ENCODE measurements at places on chromosomes 7 and 10.

- no peak for DNase-seq
Measured at GRCh38 chr10:121576139-121576538, 22.1 kb downstream of the FGFR2 start.

DNA sequence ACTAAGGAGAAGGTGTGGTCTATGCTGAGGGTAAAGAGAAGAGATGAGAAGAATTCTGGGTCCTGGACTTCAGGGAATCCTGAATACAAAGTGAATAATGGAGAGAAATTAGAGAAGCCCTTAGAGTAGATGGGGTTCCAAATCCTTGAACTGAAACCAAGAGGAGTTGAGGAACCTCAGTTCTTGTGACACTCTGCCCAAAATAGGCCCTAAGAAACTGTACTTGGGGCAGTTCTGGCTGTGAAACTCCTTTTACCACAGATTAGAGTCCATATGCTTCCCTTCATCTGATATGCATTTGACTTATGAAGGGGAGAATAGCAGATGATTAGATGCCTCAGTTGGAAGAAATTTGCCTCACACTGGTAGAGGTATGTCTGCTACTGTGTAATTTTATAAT lies 19.0 kb downstream of the TES start:
- no peak for DNase-seq

GRCh38 chr10:75013522-75013921 lies 97.9 kb upstream of the SAMD8 start:
- no peak for DNase-seq

- DNase-seq, result no peak
Measured at GRCh38 chr10:85946713-85947326, 419.8 kb downstream of the GRID1 start.

DNA sequence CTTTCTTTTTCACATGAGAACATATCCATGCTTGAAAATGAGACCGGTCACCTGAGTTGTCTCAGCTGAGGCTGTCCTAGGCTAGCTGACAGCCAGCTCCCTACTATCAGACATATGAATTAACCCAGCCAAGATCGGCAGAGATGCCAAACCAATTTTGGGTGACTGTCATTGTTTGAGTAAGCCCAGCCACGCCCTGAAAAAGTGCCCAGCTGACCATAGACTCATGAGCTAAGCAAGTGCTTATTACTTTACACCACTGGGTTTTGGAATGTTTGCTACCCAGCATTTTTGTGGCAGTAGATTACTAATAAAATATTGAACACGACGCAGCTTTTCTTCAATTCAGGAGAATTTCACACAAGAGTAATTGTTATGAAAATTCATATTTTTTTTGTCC lies 265.2 kb upstream of the LYZL1 start:
- peak; percentile 37 for DNase-seq

DNA sequence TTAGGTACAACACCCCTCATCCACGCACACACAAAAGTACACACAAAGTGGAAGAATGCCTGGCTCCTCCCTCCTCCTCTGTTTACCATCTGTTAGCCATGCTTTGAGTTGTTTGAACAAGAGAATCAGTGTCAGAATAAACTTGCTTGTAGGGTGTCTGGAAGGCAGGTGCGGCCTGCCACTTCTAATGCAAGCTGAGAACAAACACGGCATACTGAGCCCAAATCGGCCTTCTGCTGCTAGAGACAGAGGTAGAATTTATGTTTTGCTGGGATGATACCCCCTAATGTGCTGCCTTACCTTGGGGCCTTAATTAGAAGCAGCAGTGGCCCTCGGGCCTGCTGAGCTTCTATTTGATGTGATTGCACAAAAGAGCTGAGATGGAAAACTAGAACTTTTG lies 24.9 kb upstream of the FAM180A start:
- no peak for DNase-seq

GRCh38 chr7:51611937-51612336 lies 295.3 kb upstream of the COBL start:
- DNase-seq, result no peak

- no peak for DNase-seq
Measured at GRCh38 chr7:37982423-37982822, 62.0 kb downstream of the EPDR1 start.

DNA sequence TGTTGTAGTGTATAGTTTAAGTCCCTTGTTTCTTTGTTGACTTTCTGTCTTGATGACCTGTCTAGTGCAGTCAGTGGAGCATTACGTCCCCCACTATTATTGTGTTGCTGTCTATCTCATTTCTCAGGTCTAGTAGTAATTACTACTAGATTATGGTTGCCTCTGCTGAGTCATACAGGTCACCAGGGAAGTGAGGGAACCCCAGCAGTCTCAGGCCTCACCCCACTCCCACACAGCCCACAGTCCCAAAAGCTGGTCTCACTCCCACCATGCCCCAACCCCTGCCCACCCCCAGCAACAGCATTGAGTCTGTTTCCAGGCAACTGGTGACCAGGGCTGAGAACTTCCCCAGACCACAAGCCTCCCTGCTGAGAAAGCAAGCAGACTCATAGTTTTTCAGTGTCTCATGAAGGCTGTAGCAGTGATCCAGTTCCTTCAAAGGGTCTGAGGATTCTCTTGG lies 88.0 kb downstream of the PLXDC2 start:
- DNase-seq, result peak; percentile 27

GRCh38 chr7:103541026-103541425 lies 95.0 kb upstream of the SLC26A5 start:
- peak; percentile 73 for DNase-seq

DNA sequence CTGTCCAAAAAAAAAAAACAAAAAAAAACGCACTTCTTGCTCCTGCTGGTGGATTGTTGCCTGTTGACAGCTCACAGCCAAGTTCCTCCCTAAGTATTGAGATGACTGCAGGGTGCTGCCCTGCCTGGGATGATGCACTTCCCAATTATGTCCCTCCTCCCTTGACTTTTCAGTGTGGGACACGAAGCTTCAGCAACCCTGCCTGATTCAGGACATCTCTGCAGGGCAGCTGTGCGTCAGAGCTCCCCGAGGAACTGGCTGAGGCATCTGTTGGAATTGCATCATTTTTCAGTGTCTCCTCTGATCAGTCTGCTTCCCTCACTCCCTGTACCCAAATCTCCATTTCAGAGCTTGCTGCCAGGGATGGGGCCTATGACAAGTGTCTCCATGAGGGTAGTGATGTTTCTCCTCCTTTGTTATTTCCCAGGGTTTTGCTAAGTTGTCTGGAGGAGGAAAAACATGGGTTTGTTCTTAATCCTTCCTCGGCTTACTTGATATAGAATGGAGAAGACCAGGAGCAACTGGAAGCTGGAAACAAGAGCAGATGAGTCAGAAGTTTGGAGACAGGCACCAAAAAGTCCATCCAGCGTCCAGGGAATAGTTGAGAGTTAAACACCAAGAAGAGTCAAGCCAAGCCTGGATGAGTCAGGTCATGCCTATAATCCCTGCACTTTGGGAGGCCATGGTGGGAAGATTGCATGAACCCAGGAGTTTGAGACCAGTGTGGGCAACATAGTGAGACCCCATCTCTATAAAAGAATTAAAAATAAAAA lies 355.1 kb downstream of the GALNT17 start:
- DNase-seq, result no peak

GRCh38 chr7:30918676-30919075 lies 7.0 kb downstream of the AQP1 start:
- no peak for DNase-seq

GRCh38 chr7:127911968-127912511 lies 119.2 kb downstream of the LRRC4 start:
- no peak for DNase-seq

- no peak for DNase-seq
Measured at GRCh38 chr7:102451371-102452054, 13.2 kb downstream of the ALKBH4 start.

DNA sequence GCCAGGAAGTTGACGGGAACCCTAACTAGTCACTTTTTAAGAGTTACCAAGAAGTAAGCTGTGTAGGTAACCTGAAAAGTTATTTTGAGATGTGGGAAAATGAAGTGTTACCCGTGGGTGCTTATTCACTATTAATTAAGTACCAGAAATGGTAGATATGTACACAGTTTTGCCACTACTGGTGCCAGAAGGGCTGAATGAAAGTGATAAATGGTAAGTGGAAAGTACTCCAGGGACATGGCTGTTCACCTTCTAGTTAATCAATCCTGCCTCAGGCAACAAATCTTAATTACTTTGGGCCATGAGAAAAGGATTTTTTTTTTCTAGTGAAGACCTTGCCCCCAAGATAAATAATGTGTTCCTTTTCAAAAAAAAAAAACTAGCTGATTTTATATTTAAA lies 15.8 kb downstream of the NET1 start:
- DNase-seq, result no peak

DNA sequence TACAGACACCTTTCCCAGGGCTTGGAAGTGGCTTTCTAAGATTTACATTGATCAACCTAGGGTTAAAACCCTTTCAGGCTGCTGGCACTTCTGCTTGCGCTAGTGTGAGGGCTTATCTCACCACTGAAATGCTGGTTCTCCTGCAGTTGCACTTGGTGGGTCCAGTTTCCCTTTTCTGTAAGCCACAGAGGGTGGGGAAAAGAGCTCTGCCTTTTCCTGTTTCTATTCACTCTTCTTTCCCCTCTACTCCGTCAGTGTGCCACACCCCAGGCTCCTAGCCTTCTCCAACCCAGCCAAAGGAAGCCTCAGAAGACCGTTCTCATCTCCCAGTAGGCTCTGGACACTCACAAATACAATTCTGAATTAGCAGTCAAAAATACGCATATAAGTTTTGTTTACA lies 19.0 kb upstream of the CAPZA2 start:
- DNase-seq, result no peak

GRCh38 chr10:127850944-127851343 lies 41.8 kb downstream of the CLRN3 start:
- no peak for DNase-seq

- no peak for DNase-seq
Measured at GRCh38 chr10:20551761-20552160, 345.4 kb downstream of the NEBL start.

DNA sequence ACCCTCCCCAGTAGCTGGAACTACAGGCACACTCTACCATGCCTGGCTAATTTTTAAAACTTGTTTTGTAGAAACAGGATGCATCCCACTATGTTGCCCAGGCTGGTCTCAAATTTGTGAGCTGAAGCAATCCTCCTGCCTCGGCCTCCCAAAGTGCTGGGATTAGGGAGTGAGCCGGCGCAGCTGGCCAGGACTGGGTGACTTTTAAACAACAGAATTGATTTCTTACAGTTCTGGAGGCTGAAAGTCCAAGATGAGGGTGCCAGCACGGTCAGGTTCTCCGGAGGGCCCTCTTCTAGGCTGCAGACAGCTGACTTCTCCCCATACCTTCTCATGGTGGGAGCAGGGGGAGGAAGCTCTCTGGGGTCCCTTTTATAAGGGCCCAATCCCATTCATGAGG lies 75.2 kb upstream of the CHST15 start:
- no peak for DNase-seq

DNA sequence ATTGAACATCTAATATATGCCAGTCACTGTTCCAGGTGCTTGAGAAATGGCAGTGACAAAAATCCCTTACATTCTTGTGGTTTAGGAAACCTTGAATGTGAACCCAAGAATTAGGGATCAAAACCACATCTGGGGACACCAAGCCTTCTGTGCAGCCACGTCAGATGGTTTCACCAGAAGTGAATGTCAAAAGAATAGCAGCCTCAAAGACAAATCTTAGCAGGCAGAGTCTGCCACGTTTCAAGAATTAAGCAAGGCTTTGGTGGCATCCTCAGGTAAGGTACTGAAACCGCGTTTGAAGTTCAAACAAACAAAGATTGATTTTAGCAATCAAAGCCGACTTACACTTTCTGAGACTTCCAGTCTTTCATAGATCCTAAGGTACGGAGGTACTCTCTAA lies 225.5 kb upstream of the GNAI1 start:
- DNase-seq, result no peak

GRCh38 chr7:79211724-79212123 lies 241.7 kb downstream of the MAGI2 start:
- no peak for DNase-seq

GRCh38 chr10:3203016-3203811 lies 30.6 kb upstream of the PITRM1 start:
- DNase-seq, result no peak

DNA sequence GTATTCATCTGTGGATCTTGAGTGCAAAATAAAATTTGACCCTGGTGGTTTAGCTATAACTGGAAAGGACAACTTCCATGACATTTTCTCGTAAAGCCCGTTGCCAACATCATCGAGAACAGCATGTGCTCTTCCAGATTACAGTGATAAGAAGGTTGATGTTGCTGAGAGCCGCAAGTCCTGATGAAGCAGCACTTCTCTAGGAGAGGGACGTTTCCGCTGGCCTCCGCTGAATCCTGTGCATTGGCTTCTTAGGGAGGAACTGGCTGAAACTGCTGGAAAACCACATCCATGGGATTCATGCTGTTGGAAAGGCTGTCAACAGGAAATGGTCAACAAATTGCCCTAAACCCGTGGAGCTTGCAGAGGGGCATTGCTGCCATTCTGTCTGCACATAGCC lies 21.4 kb upstream of the ABCB5 start:
- DNase-seq, result no peak

- no peak for DNase-seq
Measured at GRCh38 chr10:6364893-6365292, 162.2 kb downstream of the PFKFB3 start.

- peak; percentile 86 for DNase-seq
Measured at GRCh38 chr10:125160856-125161706, 718 bp upstream of the CTBP2 start.

GRCh38 chr10:76301950-76302349 lies 870.5 kb downstream of the LRMDA start:
- no peak for DNase-seq

DNA sequence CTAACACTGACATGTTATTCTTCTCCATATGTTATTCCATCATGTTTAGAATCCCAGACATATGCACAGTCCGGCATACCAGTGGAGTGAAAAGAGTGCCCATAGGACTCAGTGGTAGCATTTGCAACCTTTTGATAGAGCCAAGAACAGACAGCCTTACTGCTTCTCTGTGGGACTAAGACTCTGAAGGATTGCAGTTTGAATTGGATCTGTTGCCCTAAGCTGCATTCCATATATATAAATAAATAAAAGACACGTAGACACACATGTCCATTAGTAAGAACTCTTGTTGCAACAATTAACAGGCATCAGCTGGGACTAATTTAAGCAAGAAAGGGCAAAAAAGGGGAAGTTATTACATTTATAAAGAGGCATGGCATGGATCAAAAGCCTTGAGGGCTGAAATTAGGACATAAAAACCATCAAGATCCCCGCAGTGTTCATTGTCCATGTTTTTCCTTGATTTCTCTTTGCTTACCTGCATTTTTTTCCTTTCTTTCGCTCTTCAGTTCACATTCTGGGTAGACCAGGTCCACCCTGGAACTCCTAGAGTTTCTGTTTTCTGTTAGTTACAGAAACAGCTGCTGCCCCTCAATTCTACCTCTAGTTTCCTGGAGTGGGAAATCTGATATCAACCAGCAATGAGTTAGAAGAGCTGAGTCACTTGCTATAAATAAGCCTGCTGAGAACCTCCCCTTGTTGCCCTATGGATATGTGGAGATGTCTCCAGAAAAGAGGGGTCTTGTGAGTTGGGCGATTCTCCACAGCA lies 132.4 kb downstream of the SORCS1 start:
- no peak for DNase-seq

DNA sequence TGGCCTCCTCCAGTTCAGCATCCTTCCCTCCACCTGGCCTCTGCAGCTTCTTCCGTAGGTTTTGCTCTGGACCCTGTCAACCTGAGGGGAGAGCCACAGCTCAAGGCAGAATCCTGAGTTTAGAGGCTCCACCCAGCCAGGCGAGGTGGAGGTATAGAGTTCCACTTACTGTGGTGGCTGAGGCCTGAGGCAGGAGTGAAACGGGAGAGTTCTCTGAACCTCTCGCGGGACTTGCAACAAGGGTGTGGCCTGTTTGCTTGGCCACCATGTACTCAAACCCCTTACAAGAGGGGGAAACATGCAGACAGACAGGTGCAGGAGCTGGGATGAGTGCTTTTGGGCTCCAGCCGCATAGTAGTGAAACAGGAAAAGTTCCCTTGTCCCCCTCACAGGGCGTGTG lies 154.0 kb upstream of the C7orf33 start:
- no peak for DNase-seq
